SHP77 (cell line): ENCODE measurements at places on chromosomes 6 and 20.

GRCh38 chr20:4671015-4671414 lies 50.7 kb upstream of the PRND start:
- no peak for DNase-seq

DNA sequence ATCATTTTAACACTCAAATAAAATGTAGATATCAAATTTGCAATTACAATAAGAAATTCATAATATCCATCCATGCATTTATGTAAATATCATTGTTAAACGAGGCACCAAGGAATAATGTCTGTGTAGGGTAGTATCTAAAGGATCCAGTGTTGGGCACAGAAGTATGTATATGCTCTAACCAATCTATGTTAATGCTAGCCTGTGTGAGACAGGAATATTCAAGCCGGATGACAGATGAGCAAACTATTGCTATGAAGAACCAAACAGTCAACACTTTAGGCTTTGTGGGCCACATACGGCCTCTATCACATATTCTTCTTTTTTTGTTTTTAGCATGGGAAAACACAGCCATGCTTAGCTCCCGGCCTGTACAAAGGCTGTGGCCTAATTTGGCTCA lies 45.0 kb downstream of the HUS1B start:
- DNase-seq, result no peak

DNA sequence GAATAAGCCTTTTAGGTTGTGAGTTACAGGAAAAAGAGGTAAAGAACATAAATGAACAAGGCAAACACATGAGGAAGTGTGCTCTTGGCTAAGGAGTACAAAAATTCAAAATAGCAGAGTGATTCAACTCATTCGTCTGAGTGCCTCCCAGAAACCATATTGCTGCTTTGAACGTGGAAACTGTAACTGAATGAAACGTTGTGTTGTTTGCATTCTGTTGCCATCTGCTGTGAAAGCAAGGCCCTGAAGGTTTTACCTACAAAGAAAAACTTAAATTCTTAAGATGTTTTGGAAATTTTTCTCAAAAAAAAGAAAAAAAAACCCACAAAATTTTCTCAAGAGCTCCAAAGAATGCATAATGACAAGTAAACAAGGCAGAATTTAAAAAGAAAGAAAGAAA lies 375.4 kb upstream of the HS3ST5 start:
- no peak for DNase-seq

- DNase-seq, result no peak
These were observed 15.4 kb upstream of the L3MBTL1 start for GRCh38 chr20:43492101-43492500.

GRCh38 chr6:37277001-37277409 lies 19.1 kb upstream of the TMEM217 start:
- DNase-seq, result no peak

DNA sequence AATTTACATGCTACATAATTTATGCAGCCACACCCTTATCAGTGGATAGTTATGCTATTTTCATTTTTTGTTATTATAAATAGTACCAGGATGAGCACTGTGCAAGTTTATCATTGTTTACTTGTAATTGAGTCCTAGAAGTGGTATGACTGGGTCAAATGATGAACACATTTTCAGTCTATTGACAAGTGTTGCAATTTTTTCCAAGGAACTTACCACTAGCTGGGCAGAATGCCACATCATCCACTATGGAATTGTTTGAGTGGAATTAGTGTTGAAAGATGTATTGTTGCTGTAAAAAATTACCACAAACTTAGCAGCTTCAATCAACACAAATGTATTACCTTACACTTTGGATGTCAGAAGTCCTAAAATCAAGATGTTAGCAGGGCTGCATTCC lies 38.1 kb upstream of the OPN5 start:
- DNase-seq, result no peak

GRCh38 chr6:78199044-78199443 lies 546.2 kb downstream of the MEI4 start:
- DNase-seq, result no peak

- no peak for DNase-seq
These were observed 29.7 kb downstream of the SPACA1 start for GRCh38 chr6:88077305-88077704.

DNA sequence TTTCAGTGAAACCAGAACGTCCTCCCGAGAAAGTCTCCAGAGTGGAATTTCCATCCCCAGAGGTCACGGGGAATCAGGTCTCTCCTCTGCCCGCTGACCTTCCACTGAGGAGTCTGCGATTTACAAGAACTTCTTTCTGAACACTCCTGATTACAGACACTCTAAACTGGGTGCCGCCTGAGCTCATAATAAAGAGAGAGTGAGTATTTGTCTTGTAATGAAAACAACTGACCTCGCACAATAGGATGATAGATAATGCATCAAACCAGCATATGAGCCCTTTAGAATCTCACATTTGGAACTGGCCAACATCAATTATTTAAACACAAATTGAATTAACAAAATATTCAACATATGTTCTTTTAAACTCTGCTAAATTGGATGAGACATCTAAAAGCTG lies 47.5 kb downstream of the DLL1 start:
- DNase-seq, result no peak

- DNase-seq, result no peak
These were observed 104.7 kb upstream of the TMEM170B start for GRCh38 chr6:11432713-11433450.
